ENCODE measurements at places on chromosomes 11 and 22.
A peak's percentile ranks its signal among the peaks of the same experiment; 100 is the strongest.

DNA sequence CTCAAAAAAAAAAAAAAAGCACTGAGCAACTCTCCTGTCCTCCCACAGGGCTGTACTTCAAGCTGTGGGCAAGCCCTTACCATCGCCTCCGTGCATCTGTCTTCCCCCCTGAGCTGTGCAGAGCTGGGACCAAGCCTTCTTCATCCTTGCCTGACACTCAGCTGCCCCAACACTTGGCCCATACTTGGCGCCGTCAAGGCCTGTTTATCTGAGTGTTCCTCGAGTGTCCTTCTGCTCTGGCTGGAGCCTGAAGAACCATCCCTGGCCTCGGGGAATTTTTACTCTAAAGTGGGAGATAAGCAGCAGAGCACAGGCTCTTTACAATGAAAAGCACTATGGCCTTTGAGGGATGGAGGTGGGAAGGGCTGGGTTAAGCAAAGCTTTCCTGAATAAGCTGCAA, 1.6 kb upstream of the TIRAP start:
- no peak for DNase-seq

GRCh38 chr11:122478986-122479385, 176.5 kb upstream of the UBASH3B start:
- no peak for DNase-seq

DNA sequence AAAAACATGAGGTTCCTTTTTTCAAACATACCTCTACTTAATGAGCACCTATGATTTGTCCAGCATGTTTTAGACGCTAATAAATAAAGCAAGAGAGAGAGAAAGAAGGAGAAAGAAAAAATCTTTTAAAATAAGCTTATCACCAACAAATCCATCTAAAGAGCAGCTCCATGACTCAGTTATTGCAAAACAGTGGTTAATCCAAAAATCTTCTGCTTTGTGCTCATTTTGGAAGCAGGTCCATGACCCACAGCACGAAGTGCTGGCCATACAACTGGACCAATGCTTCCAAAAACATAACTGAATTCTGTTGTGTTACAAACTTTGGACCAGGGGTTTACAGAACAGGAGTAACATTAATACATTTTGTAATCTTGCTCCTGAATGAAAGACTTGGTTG, 696.6 kb downstream of the KCNA4 start:
- no peak for DNase-seq

GRCh38 chr22:35649026-35649553, 844 bp downstream of the APOL6 start:
- DNase-seq, result no peak

DNA sequence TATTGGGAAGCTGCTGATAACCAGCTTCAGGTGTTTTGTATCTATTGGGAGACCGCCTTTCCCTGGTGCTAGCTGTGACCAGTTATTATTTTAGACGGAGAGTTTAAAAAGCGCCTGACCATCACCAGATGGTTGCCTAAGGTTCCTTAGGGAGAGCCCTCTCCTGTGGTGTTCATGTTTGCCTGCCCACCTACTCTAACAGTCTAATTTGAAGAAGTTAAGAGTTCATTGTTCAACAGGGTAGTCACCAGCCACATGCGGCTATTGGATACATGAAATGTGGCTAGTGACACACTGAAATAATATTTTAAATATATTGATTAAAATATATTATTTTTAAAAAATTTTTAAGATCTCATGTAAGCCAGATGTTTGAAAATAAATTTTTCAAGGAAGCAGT, 71.3 kb upstream of the SLN start:
- DNase-seq, result no peak

DNA sequence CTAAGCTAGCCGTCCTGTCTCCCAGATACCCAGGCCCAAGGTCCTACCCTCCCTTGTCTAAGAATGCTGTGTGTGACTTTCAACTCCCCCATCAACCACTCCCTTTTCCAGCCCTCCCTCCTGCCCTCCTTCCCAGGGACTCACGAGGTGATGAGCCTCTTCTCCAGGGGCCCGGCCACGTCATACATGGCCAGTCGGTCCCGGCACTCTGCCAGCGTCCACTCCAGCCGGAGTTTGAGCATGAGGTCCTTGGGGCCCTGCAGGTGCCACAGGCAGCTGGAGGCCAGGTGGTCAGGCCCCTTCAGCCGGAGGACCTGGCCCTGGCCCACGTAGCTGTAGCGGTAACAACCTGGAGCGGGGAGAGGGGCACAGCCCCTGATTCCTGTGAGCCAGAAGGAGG, 20.1 kb downstream of the TMPRSS6 start:
- DNase-seq, result no peak

DNA sequence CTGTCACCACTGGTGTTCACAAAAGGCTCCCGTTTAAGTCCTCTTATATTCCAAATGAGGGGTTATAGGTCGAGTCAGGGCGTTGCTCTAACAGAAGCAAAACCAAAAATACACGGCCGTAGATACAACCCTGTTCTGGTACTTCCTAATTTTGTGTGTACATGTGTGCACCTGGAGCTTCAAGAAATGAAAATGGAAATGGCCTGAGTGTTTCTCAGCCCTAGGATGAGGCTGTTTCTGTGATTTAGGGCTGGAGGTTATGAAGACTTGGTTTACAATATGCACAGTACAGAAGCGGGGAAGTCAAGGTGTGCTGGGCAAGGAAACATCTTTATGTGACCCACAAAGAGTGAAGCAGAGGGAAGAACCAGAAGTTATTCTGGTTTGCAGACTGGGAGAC, 110.4 kb upstream of the OR4B1 start:
- no peak for DNase-seq

DNA sequence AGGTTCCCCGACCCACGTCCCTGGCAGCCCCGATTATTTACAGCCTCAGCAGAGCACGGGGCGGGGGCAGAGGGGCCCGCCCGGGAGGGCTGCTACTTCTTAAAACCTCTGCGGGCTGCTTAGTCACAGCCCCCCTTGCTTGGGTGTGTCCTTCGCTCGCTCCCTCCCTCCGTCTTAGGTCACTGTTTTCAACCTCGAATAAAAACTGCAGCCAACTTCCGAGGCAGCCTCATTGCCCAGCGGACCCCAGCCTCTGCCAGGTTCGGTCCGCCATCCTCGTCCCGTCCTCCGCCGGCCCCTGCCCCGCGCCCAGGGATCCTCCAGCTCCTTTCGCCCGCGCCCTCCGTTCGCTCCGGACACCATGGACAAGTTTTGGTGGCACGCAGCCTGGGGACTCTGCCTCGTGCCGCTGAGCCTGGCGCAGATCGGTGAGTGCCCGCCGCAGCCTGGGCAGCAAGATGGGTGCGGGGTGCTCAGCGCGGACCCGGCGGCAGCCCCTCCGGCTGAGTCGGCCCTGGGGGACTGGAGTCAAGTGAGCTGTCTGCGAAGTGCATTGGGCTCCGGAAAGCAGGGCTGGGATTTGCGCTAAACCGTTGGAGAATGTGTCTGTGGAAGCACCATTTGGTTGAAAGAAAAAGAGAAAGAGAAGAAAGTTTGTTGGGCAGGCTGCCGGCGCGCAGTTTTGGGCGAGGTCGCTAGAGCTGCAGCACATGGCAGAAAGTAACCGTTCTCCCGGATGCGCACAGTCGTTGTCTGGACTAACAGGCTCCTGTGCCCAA, at the start of gene CD44:
Gene CD44 (plus strand): TSS at position 229 of the 779 bp plus-strand sequence. CDS start 133 bp downstream, at position 362.
- no peak for DNase-seq

GRCh38 chr11:132402071-132402684, 1031.8 kb downstream of the NTM start:
- DNase-seq, result no peak

DNA sequence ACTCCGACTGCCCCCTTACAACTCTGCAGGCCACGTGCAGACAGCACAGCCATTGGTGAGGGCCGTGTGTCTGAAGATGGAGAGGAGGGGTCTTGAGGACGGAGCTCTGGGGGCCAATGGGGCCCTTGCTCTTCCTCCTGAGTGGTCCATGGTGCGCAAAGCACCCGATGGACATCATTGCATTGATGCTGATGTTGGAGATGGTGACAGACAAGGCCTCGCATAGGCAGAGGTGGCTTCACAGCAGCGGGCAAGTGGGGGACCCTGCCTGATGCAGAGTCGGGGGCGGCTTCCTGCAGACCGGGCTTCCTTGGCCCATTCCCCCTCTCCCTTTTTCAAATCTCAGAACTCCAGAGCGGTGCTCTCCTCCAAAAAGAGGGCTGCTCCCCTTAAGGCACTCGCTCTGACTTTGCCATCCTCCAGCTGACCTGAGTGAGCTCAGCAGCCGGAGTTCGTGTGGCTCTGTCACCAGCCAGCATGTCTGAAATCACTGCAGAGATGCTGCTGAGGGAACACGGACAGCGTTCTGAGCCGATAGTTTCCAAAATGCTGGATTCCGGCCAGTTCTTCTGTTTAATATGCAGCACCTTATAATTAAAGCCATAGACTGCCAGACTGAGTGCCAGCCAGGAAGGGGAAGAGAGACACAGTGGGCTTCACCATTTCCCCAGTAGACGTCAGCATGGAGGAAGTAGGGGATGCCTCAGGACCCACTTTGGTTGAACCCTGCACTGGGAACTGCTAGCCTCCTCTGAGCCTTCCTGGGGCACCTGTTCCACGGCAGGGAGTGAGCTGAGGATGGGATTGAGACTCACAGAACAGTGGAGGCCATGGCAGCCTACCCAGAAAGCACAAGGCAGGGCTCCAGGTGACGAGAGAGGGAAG, 278.2 kb downstream of the BRD1 start:
- no peak for DNase-seq

DNA sequence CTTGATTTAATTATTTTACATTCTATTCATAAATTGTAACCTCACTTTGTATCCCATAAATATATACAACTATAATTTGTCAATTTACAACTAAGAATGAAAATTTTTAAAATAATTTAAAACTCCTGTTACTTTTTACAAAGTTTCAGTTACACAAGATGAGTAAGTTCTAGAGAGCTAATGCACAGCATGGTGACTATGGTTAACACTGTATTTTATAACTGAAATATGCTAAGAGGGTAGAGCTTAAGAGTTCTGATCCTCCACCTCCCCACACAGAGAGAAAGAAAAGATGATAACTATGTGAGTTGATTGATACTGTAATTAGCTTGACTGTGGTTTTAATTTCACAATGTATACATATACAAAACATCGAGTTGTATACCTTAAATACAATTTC, 412.5 kb upstream of the DDI1 start:
- DNase-seq, result no peak

DNA sequence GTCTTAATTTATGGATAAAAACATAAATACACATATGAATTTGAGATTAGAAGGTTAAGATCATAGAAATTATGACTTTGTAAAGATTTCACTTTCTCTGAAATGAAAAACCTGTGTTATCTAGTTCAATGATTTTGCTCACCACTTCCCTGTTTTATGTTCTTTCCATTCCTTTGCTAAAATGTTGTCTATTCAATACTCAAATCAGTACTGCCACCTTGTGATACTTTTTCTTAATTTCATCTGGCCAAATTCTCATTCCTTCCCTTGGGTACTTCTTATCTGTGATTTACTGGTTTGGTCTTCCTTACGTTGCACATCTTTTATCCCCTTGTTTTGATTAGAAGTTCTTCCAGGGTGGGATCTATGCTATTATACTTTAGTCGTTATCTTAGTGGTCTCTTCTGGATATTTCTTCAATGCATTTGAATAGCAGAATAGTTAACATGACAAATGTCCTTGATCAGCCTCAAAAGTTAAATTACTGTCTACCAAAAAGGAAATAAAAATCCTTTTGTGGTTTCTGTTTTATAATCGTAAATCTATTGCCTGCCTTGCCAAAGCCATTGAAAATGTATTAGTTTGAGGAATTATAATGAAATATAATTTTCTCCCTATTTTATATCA, 197.0 kb downstream of the PGR start:
- DNase-seq, result no peak

DNA sequence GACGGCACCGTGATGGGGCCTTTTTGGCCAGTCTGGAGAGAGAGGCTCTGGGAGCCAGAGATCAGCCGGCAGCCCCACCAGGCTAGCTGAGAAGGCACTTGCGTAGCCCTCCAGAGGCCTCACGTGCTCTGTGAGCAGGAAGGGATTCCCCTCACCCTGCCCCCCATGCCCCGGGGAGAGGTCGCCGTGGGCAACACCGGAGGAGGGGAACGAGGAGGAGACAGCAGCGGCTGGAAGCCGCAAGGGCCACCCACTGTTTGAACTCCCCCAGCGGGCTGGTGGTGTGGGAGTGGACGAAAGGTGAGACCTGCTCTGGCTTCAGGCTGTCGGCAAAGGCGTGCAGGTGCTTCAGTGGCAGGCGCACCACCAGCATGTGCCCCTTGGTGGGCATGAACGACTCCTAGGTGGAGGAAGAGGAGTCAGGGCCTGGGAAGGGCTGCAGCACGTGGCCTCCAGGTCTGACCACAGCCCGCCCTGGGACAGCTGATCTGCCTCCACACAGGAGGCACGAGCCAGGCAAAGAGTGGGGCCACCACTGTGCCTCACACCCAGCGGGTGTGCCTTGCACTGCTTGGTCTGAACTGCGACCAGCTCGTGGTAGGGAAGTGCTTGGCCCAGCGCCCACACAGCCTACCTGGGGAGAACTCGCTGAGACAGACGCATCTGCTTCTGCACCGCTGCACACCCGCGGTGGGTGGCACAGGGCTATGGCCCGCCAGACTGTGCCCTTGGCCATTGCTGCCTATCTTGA, 99.9 kb downstream of the MED15 start:
- no peak for DNase-seq

GRCh38 chr11:8233691-8234424, 29.8 kb downstream of the LMO1 start:
- DNase-seq, result peak; percentile 64
